ENCODE measurements at places on chromosomes 4 and X.

GRCh38 chrX:7219153-7219705 lies 71.3 kb upstream of the PUDP start:
- no peak for DNase-seq

- DNase-seq, result no peak
These were observed 46.5 kb downstream of the PRKX start for GRCh38 chrX:3666975-3667374.

- DNase-seq, result no peak
These were observed 17.0 kb downstream of the HPSE start for GRCh38 chr4:83317671-83318070.

- no peak for DNase-seq
These were observed 2.9 kb downstream of the TBC1D9 start for GRCh38 chr4:140753329-140753728.

DNA sequence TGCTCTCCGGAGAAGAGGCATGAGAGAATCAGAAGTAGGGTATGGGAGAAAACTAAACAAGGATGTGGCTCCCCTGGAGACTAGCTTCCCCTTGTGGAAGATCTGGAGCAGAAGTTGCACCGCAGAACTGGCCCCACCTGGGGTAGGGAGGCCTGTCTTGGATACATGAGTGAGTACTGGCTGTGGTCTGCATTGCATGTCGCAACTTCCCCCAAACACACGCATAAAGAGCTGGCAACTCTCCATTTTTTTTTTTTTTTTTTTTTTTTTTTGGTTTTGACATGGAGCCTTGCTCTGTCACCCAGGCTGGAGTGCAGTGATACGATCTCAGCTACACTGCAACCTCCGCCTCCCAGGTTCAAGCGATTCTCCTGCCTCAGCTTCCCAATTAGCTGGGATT lies 119.9 kb downstream of the EGF start:
- DNase-seq, result no peak
